Activated CD4-positive, alpha-beta T cell treated with anti-CD3 and anti-CD28 coated beads, Interleukin-10, Interleukin-2, amounts not matched to agents 100 ng/mL and 50 ng/mL, durations not matched to agents 16 hours and 8 hours (primary cell): ENCODE measurements at places on chromosomes 3 and 15.

DNA sequence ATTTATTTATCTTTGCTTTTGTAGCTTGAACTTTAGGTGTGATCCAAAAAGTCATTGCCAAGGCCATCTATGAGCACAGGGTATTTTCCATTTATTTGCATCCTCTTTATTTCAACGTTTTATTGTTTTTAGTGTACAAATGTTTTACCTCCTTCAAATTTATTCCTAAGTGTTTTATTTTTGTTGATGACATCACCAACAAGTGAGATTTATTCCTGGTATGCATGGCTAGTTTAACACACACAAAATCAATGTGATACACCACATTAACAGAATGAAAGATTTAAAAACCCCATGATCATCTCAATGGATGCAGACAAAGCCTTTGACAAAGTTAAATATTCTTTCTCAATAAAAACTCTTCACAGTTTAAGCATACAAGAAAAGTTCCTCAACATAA, 66.3 kb upstream of the CHRM5 start:
- no peak for DNase-seq

GRCh38 chr3:7241584-7242302, 380.8 kb downstream of the GRM7 start:
- DNase-seq = no peak

DNA sequence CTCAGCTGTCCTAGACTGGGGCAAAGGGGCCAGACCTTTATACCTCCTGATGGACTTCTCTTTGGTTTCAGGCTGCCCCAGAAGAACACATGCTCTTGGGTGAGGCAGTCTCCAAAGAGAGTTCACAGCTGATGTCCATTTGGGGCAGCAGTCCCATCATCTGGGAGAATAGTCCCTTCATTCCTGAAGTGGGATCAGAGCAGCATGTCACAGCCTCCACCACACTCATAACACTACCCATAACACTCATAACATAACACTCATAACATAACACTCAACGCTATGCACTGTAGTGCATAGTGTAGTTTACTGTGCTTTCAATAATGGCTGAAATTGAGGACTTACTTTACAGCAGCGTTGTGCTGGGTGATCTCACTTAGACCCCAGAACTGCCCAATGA, 36.7 kb upstream of the PLCL2 start:
- DNase-seq = peak; percentile 71

DNA sequence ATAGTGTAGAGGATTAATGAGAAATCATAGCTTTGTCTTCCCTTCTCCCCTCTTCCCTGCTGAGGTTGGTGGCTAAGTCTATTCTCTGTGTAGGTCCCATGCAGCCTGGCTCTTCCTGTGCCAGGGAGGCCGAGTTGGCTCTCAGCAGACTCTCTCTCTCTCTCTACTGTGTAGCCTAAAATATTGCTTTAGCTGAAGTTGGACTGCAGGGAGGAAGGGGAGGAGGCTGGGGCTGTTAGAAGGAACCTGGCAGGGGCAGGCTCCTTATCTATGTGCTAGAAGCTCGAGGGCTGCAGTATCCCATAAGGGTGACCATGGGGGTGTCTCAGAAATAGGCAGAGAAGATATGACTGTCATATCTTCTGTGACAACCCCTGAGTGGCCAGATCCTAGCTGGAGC, 160.8 kb downstream of the EPHB1 start:
- DNase-seq = no peak

GRCh38 chr3:79230266-79230665, 537.5 kb downstream of the ROBO1 start:
- no peak for DNase-seq

GRCh38 chr3:188686324-188686723, 485.4 kb upstream of the TPRG1 start:
- no peak for DNase-seq

DNA sequence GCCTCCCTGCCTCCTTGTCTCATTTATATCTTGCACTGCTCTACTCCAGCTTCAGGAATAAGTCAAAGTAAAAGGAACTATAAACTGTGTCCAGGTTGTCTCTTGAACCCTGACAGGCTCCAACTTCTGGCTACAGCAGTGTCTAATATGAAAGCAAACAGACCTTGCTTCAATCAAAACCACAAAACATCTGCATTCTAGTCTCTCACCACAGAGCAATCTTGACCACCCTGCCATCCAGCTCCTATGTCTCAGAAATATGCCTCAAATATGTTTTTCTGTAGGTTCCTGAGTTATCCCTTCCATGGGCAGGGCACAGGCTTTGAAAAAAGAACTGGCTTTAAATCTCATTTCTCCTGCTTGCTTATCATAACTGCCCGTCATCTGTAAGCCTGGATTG, 13.0 kb upstream of the RAMAC start:
- no peak for DNase-seq

- DNase-seq = no peak
Observed at GRCh38 chr3:48997714-48998637, 7.9 kb downstream of the P4HTM start.

GRCh38 chr3:99674086-99674789, 35.8 kb downstream of the COL8A1 start:
- DNase-seq = no peak

GRCh38 chr3:194582196-194582905, 50.9 kb downstream of the TMEM44 start:
- DNase-seq = no peak

DNA sequence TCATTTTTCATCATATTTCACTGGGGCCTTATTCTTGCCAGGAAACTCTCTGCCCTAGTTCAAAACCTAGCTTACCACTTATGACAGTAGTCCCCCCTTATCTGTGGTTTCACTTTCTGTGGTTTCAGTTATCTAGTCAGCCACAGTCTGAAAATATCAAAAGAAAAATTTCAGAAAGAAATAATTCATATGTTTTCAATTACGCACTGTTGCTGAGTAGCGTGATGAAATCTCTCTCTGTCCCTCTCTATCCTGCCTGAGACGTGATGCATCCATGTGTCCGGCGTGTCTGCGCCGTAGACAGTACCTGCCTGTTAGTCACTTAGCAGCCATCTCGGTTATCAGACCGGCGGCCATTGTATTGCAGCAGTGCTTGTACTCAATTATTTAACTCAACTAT, 369.9 kb upstream of the MCTP2 start:
- DNase-seq = peak; percentile 2

DNA sequence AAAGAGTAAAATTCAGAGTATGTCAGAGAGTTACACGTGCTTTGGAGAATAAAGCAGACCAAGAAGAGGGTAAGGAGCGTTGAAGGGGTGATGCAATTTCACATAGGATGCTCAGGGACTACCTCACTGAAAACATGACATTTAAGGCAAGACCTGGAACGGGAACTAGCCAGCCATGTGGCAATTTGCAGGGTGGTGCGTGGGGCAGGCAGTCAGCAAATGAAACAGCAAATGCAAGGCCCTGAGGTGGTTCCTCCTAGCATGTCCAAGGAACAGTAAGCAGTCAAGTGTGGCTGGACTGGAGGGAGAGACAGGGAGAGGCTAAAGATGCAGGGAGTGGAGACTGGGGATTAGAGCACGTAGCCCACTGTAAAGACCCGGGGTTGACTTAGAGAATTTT, 146.1 kb upstream of the LPP start:
- DNase-seq = no peak

GRCh38 chr3:126984391-126985131, 1.6 kb downstream of the PLXNA1 start:
- DNase-seq = no peak

- DNase-seq = no peak
Observed at GRCh38 chr3:356952-357351, 160.4 kb downstream of the CHL1 start.

DNA sequence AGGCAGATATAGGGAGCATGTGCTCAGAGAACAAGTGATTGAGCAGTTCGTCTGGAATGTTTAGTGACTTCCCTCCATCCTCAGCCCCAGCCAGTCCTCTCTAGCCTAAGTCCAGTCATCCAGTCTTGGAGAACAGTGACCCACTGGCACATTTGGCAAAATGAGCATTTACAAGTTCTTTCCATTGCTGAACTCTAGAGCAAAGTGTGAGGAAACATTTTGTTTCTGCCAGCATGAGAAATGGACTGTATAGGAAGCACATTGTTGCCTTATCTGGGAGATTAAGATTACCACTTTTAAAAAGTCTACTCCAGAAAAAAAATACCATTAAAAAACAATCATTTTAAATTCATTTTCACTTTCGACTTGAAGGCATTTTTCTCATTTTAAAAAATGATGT, 353.6 kb downstream of the SHQ1 start:
- no peak for DNase-seq
